ENCODE measurements at places on chromosomes 6 and 20.

GRCh38 chr6:13653296-13653695 lies 38.2 kb downstream of the NOL7 start:
- DNase-seq: peak; percentile 13

- DNase-seq: no peak
Measured at GRCh38 chr6:16391451-16391912, 153.1 kb downstream of the GMPR start.

DNA sequence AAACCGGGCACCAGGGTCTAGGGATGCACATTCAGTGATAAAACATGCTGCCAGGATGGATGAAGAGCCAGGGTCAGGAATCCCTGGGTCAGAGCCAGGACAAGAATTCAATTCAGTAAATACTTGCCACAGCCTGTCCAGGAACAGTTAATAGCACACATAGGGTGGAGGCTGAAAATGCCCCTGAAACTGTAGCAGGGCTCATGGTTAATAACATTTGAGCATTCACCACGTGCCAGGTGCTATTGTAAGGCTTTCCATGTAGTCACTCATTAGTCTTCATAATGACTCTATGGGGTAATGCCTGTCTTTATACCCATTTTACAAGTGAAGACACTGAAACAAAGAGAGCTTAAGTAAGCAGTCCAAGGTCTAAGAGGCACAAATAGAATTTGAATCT lies 296.3 kb downstream of the LRFN2 start:
- DNase-seq: no peak

GRCh38 chr6:72560721-72561593 lies 60.9 kb upstream of the KCNQ5 start:
- no peak for DNase-seq
